ENCODE measurements at places on chromosomes 5 and 9.

DNA sequence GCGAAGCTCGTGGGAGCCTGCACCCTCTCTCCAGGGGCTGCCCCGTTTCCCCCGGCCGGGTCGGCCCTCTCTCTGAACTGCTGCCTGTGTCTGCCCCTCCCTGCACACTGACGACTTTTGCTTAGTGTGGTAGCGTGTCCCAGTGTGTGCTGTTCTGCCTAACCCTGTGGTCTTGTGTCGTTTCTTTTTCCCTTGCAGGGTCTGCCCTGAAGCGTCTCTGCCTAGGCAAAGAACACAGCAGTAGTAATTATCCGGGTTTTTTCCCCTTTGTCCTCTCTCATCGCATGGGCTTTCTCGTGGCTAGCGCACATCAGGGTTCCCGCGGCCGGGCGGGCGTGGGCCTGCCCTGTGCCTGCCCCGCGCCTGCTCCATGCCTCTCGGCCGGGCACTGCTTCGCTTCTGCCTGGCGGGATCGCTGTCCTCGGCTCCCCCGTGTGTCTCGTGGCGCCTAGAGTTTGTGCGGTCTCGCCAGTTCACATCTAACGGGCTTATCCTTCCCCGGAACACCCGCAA, 122.7 kb downstream of the WNK2 start:
- DNase-seq: no peak

DNA sequence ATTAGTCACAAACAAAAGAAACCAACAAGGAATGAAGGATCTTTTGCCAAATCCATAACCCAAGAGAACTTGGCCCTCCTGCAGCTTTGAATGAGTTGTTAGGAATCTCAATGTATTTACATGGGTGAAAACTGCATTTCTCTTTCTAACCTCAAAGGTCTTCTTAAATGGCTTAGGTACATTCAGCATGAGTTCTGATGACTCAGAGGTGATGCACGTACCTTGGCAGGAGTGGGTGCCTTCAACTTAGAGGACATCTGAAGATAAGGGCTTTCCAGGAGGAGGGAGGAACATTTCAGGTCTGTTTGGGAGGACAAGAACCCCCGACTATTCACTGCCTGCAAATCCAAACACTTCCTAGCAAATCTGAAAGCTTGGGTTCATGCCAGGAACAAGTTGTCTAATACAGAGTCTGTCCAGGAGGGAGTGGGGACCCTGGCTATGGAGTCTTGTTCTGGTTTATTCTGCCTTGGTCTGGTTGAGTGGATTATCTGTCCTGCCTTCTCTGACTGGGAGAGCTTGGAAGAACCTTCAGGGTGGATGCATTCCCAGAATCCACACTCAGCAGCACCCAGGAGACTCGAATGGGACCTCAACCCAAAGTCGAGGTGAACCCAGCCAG, 65.7 kb downstream of the IRX2 start:
- DNase-seq: no peak

DNA sequence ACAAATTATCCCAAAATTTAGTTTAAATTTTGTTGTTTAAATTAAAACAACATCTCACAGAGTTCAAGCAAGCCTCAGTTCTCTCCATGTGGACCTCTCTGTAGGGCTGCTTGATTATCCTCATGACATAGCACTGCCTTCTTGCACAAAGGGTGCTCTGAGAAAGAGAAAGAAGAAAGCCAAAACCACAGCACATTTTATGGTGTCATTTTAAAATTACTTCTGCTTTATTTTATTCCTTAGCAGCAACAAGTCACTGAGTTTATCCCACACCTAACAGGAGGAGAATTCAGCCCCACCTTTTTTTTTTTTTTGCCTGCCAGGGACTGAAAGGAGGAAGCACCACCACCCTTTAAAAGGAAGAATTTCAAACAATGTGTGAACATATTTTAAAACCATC, 12.8 kb upstream of the KCNV2 start:
- DNase-seq: no peak

- no peak for DNase-seq
These were observed 7.1 kb downstream of the ZFP2 start for GRCh38 chr5:178902849-178903248.

DNA sequence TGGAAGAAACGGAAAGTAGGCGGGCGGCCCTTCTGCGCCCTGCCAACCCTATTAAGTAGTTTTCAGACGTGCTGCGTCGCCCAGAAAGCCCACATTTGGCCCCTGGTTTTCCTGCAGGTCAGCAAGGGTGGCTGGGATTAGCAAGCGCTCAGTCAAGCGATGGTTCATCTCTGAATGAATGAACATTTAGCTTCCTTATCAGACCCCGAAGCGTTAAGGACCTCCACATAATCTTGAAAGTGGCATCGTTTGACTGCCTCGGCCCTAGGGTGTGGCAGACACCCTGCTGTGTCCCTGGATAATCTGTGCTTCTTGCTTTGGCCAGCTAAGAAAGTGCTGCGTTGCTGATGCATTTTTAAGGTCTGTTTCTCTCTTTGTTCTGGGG, 684 bp downstream of the TOR1B start:
- DNase-seq: no peak

GRCh38 chr5:1052641-1053390, 44.2 kb downstream of the NKD2 start:
- DNase-seq: no peak

Measured in CD4-positive, alpha-beta T cell treated with Interleukin-4 for 4 hours (primary cell).